IPS DF 19.7 (cell line): ENCODE measurements at places on chromosomes 4 and X.

DNA sequence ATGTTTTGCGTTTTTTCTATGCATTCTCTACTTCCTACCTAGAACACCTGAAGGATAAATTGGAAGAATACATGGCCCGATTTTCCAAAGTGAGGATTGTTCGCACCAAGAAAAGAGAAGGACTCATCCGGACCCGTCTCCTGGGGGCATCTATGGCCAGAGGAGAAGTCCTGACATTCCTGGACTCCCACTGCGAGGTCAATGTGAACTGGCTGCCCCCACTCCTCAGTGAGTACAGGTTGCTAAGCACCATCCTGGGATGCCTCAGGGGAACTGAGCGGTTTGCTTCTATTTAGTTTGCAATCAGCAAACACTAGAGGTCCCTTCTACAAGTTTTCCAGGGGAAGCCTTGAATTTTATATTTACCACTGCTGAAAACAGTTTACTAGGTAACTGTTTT is 359.3 kb upstream of the GALNT7 start:
- DNase-seq = peak; percentile 90

- no peak for DNase-seq
Observed at GRCh38 chr4:44421330-44422065, 27.1 kb downstream of the KCTD8 start.

- DNase-seq = no peak
Observed at GRCh38 chr4:113869743-113870375, 108.3 kb upstream of the CAMK2D start.

DNA sequence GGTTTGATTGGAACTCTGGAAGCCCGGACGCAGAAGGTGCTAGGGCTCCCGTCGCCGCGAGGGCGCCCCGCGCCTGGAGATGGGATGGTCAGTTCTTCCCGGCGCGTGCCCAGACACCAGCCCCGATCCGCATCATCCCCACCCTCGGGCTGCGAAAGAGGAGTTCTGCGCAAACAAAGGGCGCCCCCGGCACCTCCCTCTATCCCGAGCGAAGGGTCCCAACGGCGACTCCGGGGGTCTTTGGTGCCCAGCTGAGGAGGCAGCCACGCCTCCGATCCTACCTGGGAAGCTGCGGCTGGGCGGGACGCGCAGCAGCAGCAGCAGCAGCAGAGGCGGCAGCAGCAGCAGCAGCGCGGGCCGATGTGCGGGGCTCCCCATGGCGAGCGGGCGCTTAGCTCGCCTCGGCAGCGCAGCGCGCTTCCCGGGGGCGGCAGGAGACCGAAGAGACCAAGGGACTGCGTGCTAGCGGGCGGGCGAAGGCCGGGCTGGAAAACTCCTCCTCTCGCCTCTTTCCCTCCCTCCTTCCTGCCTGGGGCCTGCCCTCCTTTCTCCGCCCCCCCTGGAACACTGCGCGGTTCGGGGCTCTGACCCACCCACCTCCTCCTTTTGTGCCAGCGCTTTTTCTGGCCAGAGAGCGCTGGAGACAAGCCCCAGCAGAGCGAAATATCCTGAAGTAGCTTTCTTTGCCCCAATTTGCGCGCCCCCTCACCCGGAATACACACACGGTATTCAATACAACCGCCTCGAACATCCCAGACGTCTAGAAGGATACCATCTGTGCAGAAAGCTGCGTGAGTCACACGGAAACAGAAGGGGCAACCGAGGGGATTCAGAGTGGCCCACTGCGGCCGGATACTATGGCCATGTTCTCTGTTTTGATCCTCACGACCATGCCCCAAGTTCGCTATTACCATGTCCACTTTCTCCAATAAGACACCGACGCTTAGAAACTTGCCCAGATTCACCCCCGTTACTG is at the start of gene SRPX:
SRPX (minus strand) TSS at position 457 of the 976 bp plus-strand sequence; CDS start at position 378, 79 bp downstream.
- DNase-seq = no peak

DNA sequence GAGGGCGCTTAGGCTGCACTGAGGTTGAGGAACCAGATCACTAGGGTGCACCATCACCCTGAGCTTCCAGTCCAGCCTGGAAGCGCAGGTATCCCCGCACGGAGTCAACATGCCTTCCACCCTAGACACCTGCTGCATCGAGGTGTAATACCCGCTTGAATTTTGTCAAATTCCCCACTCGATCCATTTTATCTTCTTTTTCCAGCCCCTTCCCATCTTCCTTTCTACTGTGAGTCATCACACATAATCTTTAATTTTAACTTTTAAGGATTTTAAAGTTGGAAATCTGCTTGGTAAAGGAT is 821 bp downstream of the PLK4 start:
- no peak for DNase-seq

- no peak for DNase-seq
Observed at GRCh38 chrX:48854898-48855297, 19.5 kb upstream of the PCSK1N start.

GRCh38 chr4:73662709-73663546 is 42.7 kb upstream of the RASSF6 start:
- DNase-seq = no peak

GRCh38 chrX:37776987-37777325 is 2.9 kb upstream of the CYBB start:
- DNase-seq = no peak

GRCh38 chr4:116501954-116502353 is 583.4 kb downstream of the TRAM1L1 start:
- peak; percentile 2 for DNase-seq

GRCh38 chr4:121736735-121737351 is 28.1 kb downstream of the SMIM43 start:
- DNase-seq = no peak

DNA sequence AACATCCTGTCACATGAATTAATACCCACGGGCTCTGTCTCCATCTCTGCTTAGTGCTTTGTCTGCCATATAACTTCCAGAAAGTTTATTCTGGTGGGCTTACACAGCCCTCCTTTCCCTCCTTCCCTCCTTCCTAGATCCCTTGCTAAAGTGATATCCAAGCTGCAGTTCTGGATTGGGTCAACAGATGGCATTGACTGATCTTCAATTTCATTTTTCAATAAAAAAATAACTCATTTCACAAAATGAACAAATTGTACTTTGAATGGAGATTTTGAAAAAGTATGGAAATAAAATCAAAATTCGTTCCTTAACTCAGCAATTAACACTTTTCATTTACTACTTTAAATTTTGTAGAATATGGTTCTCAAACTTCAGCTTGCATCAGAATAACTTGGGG is 94.9 kb downstream of the NXF2 start:
- no peak for DNase-seq

DNA sequence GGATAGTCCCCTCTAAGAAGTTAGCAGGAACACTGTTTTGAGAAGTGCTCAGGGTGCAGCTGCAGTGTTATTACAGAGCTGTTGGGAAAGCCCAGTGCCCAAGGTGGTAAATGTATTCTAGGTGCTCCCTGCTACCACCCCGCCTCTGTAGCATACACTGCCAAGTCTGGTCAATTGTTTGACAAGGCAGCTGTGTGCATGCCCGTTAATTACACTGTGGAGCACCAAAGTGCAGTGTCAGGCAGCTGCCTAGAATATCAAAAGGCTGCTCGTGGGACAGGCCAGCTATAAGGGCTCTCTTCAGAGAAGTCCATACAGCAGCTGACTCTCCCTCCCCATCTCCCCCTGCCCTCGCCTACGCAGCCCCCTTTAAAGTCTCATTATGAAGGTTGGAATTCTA is 99.9 kb upstream of the KLHL13 start:
- DNase-seq = no peak

DNA sequence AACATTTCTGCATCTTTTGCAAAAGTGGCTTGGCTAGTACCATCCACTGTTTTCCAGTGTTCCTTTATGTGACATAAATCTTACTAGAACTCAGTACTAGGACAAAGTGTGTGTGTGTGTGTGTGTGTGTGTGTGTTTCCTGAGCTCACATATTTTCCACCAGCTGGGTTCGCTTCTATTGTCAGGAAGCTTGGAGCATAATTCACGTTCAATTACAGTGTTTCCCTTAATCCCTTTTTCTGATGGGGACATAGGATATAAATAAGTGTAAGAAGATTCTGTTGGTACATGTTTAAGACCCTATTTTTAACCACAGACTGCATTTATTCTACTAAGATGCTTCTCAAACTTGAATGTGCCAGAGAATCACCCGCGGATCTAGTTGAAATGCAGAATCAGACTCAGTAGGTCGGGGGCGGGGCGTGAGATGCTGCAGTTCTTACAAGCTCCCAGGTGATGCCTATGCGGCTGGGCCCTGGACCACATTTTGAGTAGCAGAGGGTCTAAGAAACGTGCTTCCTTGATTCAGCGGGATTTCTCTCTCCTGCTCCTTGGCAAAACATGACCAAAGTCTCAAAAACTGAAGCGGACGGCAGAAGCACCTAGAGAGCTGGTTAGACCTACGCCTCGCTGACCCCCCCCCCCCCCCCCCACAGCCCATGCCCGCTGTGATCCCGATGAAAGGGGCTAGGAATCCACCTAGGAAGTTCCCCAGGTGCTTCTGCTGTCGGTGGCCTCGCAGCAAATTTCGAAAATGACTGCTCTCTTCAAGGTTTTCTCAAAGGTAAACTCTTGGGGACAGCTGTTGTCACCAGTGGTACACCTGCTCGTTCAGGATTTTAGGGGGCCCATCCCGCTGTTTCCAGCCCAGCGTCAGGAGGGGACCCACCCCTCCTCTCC is 797 bp downstream of the CD99L2 start:
- DNase-seq = no peak

DNA sequence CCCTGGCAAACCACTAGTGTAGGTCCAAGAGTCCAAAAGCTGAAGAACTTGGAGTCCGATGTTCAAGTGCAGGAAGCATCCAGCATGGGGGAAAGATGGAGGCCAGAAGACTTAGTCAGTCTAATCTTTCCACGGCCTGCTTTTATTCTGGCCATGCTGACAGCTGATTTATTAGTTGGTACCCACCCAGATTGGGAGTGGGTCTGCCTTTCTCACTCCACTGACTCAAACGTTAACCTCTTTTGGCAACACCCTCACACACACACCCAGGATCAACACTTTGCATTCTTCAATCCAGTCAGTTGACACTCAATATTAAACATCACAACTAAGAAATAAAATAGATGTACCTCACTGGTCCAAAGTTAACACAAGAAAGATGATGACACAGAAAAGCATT is 134.8 kb upstream of the GABRA2 start:
- no peak for DNase-seq

DNA sequence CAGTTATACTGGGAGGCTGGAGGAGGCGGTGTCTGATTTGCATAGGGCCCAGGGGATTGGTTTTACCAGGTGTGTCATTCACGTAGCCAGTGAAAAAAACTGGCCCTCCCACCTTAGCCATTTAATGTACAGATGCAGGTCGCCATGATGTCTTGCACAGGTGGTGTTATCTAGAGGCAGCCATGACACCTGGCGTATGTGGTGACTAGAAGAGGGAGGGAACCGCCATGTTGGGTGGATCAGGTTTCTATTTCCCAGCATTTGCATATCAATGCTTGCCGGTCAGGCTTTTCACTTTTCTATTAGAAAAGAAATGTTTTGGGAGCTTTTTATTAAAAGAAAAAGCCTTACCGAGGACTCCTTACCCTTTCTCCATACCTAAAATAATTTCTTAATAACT is 523.4 kb downstream of the ADGRL3 start:
- peak; percentile 59 for DNase-seq

GRCh38 chrX:40054793-40055192 is 43.0 kb downstream of the BCOR start:
- no peak for DNase-seq

- DNase-seq = no peak
Observed at GRCh38 chrX:118630848-118631247, 96.6 kb upstream of the IL13RA1 start.

GRCh38 chr4:3360777-3361176 is 68.0 kb downstream of the RGS12 start:
- DNase-seq = no peak

- no peak for DNase-seq
Observed at GRCh38 chr4:74543983-74544382, 99.0 kb downstream of the AREG start.

GRCh38 chrX:49155243-49155899 is 7.2 kb upstream of the MAGIX start:
- no peak for DNase-seq

DNA sequence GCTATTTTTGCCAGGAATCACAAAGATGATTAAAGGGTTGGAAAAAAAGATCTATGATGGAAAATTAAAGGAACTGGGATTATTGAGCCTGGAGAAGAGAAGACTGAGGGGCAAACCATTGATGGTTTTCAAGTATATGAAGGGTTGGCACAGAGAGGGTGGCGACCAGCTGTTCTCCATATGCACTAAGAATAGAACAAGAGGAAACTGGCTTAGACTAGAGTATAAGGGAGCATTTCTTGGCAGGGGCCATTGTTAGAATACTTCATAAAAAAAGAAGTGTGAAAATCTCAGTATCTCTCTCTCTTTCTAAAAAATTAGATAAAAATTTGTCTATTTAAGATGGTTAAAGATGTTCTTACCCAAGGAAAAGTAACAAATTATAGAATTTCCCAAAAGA is 75.1 kb downstream of the NPNT start:
- no peak for DNase-seq

- DNase-seq = no peak
Observed at GRCh38 chr4:184805462-184806228, 20.1 kb downstream of the ACSL1 start.

- DNase-seq = no peak
Observed at GRCh38 chr4:72743078-72743477, 174.1 kb upstream of the ADAMTS3 start.
